ENCODE measurements at places on chromosomes 1 and 21.

DNA sequence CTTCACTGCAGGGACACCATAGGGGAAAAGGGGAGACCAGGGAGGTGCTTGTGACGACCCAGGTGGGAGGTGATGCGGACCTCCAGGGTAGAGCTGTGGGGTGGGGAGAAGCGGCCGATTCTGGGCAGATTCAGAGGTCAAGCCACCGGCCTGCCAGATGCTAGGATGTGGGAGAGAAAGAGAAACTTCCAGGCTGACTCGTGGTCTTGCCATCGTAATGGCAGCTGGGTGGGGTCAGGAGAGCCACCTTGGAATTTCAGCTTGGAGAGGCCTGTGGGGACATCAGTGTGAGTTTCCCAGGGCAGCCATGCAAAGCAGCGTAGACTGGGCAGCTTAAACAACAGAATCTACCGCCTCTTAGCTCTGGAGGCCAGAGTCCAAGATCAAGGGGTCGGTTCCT is 258.0 kb upstream of the VAMP3 start:
- no peak for DNase-seq

GRCh38 chr1:160416369-160416768 is 16.0 kb downstream of the VANGL2 start:
- DNase-seq = peak; percentile 20

DNA sequence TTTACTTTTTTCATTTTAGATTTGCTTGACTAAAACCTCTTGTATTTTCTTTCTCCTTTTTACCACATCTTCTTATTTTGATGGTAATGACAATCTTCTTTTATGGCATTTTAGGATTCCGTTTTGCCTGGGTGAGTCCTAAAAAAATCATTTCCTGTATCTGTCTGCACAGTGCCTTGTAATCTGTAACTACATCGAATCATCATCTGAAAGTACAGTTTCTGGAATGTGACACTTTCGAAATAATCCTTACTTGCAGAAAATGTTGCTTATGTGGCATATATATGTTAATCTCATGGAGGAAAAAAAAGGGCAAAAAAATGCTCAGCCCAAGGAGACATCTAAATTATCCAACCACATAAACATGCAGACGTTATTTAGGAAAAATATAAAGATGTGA is 29.0 kb downstream of the GREM2 start:
- peak; percentile 56 for DNase-seq

- no peak for DNase-seq
These were observed 70.3 kb downstream of the USP24 start for GRCh38 chr1:55144886-55145285.

GRCh38 chr1:229254910-229255541 is 15.9 kb upstream of the RAB4A start:
- no peak for DNase-seq

Data from foreskin fibroblast (primary cell).